Stimulated activated CD8-positive, alpha-beta memory T cell treated with anti-CD3 and anti-CD28 coated beads, Interleukin-4, amount 100 ng/mL, for 1 hour (primary cell): ENCODE measurements at places on chromosomes 16 and 17.

- no peak for DNase-seq
Measured at GRCh38 chr17:65181237-65182061, 44.3 kb downstream of the RGS9 start.

DNA sequence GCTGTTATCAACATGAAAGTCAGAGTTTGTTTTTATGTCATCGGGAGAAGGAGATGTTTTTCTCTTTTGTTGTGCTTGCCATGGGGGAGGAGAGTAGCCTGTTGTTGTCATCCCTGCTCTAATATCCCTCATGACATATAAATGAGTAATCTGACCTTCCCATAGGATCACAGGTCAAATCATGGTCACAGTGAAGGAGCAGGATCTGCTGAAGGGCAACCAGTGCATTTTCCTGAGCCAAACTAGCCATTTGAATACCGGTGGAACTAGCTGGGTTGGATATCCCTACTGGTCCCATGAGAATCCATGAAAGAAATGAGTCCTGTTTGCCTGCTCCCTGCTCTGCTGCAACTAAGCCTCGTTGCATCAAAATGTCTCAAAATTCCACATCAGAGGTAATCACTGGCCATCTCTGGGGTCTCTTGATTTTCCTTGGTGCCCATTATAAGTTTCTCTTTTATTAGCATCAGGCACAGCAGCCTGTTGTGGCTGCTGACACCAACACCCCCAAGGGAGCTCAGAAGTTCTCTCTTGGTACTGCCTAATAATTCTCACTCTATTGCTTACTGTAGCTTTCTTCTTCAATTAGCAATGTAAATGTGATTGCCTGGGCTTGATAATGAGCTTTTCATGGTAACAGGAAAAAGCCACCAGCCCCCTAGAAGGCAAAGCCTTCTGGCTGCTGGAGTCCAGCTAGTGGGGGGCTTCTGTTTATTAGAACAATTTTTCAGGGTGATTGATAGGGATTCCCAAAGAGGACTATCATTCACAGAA lies 211.4 kb upstream of the ERCC4 start:
- DNase-seq: no peak

DNA sequence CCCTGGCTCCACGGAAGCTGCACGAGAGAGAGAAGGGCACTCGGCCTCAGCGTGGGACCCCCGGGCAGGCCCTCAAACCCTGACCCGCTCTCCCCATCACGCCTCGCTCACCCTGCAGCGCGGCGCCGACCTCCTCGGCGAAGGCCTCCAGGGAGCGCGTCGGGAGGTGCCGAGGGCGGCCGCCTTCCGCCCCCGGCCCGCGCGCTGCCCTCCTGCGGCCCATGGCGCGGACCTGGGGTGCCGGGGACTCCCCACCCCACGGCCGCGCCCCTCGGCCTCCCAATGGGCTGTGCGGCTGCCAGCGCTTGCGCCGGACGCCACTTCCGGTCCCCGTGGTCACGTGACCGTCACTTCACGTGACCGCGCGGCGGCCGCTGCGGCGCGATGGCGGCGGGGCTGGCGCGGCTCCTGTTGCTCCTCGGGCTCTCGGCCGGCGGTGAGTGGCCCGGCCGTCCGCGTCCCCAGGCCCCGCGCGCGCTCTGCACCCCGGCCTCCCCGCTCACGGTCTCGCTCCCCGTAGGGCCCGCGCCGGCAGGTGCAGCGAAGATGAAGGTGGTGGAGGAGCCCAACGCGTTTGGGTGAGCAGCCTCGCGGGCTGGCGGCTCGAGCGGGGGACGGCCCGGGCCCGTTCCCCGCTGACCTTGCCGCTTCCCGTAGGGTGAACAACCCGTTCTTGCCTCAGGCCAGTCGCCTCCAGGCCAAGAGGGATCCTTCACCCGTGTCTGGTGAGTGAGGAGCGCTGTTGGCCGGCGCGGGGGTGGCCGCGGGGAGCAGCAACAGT lies at the start of the genes GNPTG and TSR3:
Gene GNPTG (plus strand): TSS at position 350 of the 781 bp plus-strand sequence. CDS start 35 bp downstream, at position 385.
Gene TSR3 (minus strand): TSS at position 297 of the 781 bp plus-strand sequence. CDS start 74 bp downstream, at position 223.
- DNase-seq: peak; percentile 72

- DNase-seq: no peak
Measured at GRCh38 chr16:3166505-3166886, 21.5 kb upstream of the OR1F1 start.

- DNase-seq: no peak
Measured at GRCh38 chr16:61792194-61792909, 243.9 kb downstream of the CDH8 start.

DNA sequence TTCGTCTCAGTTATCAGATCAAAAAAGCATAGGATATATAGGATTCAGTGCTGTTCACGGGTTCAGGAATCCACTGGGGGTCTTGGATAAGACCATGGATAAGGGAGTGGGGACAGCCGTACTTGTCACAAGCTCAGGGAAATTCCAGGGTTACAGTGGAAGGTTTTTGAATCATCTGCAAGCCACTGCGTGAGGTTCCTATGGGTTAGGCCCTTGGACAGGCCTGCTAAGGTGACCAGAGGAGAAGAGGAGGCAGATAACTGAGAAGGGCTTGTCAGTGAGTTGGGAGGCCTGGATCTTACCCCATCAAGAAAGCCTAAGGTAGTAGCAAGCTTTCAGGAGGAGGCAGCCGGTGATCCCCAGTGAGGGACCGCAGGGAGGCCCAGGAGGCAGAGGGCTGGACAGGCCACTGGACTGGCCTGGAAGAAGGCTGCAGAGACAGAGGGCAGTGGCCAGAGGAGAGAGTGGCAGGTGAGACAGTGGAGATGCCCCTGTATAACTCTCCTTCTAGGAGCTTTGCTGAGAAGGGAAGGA lies 27.3 kb downstream of the NGFR start:
- DNase-seq: no peak

DNA sequence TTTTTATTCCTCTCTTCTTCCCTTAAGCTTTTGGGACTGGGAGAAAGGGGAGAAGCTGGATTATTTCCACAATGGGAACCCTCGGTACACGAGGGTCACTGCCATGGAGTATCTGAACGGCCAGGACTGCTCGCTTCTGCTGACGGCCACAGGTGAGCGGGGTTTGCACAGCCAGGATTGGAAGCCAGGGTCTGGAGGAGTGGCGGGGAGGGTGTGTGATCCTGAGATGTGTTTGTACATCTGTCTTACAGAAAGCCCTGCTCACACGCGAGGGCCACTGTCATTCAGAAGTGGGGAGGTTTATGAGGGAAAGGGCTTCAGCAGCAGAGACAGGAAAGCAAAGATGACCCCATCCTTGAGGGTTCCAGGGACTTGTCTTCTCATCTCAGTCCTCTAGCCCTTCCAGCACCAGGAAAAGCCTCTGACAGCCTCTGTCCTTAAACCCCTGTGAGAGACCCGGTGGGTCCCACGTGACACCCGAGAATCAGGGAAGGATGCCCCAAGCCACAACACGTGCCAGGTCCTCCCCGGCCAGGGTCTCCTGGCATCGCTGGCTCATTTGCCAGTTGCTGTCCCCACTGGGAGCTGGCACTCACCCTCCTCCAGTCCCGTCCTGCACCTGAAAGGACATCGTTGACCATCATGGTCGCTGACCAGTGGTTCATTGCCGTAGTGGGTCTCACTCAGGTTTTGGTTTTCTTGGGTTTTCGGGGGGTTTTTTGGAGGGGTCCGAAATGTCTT lies 44.3 kb upstream of the CHMP6 start:
- DNase-seq: no peak

DNA sequence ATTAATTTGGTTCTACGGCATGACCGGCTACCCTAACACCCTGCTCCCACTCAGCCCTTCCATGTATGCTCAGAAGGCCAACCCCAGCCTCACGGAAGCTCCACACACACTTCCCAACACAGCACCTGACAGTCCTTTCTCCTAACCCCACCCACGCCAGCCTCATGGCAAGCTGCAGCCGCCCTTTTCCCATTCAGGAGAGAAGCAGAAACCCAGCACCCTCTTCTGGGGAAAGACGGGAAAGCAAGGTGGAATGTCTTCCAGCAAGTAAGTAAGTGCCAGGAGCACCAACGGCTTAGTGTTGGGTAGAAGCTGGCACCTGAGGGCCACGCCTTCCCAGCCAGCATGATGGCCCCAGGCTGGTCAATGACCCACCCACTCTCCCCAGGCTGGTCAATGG lies 32.1 kb downstream of the ABR start:
- no peak for DNase-seq

GRCh38 chr17:71636644-71637043 lies 484.2 kb upstream of the SOX9 start:
- DNase-seq: no peak

- peak; percentile 21 for DNase-seq
Measured at GRCh38 chr17:4710693-4711634, 532 bp downstream of the ARRB2 start.

DNA sequence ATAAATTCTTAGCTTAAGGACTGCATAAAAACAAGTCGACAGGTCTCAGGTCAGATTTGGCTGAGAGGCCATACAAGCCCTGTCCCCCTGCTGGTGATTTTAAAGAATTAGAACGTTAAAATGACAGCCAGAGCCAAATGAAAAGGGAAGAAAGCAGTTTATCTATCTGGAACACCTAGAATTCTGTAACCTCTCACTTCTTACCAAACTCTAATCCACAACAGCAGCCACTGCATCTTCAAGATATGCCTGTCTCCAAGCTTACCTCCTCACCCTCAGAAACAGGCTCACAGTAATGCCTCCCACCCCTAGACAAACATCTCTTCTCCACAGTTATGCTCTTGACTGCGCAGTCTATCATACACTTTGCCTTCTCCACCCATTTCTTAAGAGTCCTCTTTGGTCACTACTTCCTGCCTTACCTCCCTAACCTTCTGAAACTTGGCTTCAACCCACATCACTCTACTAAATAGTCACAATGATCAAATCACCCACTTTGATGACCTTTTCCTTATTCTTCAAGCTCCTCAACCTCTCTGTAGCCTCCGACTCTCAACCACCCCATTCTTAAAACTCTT lies 14.2 kb downstream of the ANKFY1 start:
- DNase-seq: no peak

DNA sequence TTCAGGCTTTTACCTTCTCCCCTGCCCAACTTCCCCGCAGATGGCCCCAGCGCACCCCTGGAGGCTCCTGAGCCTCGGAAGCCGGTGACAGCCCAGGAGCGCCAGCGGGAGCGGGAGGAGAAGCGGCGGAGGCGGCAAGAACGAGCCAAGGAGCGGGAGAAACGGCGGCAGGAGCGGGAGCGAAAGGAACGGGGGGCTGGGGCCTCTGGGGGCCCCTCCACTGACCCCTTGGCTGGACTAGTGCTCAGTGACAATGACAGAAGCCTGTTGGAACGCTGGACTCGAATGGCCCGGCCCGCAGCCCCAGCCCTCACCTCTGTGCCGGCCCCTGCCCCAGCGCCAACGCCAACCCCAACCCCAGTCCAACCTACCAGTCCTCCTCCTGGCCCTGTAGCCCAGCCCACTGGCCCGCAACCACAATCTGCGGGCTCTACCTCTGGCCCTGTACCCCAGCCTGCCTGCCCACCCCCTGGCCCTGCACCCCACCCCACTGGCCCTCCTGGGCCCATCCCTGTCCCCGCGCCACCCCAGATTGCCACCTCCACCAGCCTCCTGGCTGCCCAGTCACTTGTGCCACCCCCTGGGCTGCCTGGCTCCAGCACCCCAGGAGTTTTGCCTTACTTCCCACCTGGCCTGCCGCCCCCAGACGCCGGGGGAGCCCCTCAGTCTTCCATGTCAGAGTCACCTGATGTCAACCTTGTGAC lies 3.6 kb downstream of the MAPK7 start:
- DNase-seq: no peak

DNA sequence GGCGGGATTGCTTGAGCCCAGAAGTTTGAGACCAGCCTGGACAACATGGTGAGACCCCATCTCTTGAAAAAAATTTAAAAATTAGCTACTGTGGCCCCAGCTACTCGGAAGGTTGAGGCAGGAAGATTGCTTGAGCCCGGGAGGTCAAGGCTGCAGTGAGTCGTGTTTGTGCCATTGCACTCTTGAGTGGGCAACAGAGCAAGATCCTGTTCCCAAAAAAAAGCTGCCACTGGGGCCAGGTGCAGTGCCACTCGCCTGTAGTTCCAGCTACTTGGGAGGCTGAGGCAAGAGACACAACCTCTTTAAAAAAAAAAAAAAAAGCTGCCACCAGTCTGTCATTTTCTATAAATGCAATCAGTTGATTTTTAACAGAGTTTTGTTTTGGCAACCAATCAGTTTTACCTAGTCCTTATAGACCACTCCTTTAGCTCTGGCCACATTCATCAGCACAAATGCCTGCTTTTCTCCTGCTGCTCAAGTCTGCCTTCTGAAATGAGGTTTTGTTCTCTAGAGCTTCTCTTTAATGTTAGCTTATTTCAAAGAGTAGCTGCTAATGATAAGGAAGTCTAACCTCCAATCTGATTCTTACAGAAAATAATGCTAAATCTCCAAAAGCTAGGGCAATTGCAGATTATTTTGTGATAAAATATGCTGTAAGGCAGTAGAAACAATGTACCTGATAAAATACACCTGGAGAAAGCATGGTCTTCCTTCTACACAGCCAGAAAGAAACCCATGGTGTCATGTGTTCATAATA lies 64.8 kb downstream of the TUBD1 start:
- DNase-seq: no peak

GRCh38 chr17:80018917-80019651 lies 16.6 kb downstream of the TBC1D16 start:
- DNase-seq: no peak

DNA sequence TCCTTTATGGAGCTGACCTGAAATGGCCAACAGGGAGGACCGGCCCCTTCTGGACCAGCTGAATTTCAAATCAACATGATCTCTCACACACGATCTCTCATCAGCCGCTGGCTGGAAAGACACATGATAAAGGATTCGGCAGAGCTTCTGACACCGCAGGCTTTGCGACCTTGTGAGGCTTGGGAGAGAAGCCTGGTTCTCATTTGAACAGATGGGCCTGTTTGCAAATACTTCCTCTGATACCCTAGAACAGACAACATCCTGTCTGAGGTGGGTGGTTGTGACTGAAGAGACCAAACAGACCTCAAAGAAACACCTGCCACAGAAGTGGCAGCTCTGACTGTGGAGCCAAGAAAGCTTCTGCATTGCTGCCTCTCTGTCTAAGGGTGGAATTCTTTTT lies 77.9 kb upstream of the SDK2 start:
- no peak for DNase-seq

DNA sequence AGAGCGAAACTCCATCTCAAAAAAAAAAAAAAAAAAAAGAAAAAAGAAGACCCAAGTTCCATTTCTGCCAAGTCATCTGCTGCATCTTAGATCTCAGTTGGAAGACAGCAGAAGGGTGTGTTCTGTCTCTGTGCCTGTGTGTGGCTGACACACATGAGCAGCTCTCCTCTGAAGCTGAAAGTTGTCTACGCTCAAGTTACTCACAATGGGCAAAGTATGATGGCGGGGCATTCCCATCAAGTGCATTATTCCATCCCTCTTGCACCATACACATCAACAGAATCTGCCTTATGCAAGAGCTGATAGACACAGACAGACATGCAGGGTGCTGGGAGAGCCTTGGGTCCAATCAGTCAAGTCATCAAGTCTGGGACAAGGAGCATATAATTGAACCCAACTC lies 402.2 kb downstream of the XYLT1 start:
- DNase-seq: no peak
